ENCODE measurements at places on chromosomes 16 and 17.

DNA sequence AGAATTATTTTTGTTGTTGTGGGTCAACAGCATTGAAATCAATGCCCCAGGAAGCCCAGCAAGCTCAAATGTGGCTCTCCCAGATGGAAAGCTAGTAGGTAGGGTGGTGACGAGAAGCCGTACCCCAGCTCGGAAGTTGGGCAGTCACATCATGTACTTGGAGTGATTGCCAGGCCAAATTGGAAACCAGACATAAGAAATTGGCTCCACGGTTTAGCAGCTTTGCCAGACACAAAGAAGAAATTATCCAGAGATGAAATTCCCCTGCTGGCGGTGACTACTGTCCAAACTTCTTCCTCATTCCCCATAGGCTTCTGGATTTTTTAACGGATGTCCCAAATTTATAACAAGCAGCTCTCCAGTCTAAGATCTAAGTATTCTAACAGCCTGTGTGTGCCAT lies 95.9 kb downstream of the OR1D5 start:
- DNase-seq, result no peak

DNA sequence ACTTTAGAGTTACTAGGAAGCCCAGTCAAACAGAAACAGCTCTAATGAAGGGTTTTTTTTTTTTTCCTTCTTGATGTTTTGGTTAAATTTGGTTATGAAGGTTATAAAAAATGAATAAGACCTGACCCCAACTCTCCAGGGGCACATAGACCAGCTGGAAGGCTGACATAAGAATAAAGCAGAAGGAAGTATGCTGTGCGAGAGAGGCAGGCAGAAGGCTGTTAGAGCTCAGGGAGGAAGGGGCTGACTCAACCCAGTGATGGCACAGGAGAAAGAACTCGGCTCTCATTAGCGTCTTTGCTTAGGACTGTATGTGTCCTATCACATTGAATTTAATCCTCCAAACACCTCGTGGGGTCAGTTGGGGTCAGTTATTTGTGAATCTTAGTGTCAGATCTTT lies 474.6 kb downstream of the PMP22 start:
- no peak for DNase-seq

GRCh38 chr16:69077251-69077650 lies 28.2 kb upstream of the HAS3 start:
- no peak for DNase-seq

- no peak for DNase-seq
Observed at GRCh38 chr16:74901606-74902005, 83.3 kb downstream of the WDR59 start.

GRCh38 chr16:63702981-63703590 lies 1418.8 kb downstream of the CDH11 start:
- DNase-seq, result no peak

- DNase-seq, result no peak
Observed at GRCh38 chr16:54503011-54503855, 216.6 kb upstream of the IRX3 start.

DNA sequence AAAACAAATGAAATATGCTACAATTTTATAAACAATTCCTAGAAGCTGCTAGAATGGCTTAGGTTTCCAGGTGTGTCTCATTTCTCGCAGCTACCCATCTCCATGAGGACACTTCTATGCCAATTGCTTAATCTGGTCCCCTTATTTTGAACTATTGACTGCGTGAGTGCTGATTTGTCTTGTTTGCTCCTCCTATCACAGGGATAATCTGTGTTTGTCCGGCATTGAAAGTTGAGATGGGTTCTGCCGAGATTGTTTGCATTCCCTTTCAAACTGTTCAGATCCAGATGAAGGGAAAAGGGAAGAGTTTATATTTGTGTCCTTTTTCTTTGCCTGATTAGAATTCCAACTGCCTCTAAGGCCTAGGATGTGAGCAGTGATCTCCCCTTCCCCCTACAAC lies 21.7 kb upstream of the COX10 start:
- no peak for DNase-seq

GRCh38 chr17:17570140-17570797 lies 21.2 kb downstream of the PEMT start:
- no peak for DNase-seq

DNA sequence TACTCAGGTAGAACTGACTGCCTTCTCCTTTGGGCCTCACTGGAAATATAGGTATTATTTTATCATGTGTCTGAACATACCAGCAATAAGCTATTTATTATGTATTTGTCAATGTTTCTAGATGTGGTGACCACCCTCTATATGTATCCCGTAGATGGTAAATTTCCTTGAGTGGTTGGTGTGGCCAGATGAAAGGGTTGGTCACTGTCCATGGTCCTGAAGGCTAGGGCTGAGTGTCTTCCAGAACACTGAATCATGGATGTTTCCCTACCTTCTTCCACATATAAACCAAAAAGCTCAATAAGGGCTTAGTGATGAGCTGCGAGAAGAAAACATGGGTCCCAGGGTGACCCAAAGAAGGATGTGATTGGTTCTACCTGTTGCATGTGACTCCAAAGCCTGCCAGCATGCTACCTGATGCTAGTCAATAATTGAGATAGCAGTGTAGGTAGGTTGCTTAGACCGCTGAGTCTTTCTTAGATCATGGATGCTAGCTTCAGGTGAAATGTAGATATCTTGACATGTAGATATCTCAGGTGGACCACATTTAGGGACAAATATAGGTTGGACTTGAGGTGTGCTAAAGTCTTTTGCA lies 150.3 kb downstream of the ASIC2 start:
- no peak for DNase-seq

- no peak for DNase-seq
Observed at GRCh38 chr16:86046026-86046425, 147.1 kb downstream of the IRF8 start.

DNA sequence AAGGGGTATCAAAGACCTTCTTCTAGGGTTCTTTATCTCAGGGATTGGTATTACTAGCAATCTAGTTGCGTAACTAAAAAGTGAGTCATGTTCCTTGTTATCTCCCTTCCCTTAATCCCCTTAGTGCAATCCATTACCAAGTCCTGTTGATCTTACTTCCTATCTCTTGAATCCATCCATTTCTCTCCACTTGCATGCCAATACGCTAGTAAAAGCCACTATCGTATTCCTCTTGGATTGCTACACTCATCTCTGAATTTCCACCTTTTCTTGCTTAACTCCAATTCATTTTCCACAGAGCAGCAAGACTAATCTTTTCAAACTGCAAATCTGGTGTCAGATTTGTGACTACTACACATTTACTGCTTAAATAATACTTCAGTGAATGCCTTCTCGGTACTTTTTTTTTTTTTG lies 1.8 kb upstream of the ADAT1 start:
- DNase-seq, result no peak

GRCh38 chr16:73204359-73205152 lies 156.6 kb upstream of the ZFHX3 start:
- DNase-seq, result no peak

DNA sequence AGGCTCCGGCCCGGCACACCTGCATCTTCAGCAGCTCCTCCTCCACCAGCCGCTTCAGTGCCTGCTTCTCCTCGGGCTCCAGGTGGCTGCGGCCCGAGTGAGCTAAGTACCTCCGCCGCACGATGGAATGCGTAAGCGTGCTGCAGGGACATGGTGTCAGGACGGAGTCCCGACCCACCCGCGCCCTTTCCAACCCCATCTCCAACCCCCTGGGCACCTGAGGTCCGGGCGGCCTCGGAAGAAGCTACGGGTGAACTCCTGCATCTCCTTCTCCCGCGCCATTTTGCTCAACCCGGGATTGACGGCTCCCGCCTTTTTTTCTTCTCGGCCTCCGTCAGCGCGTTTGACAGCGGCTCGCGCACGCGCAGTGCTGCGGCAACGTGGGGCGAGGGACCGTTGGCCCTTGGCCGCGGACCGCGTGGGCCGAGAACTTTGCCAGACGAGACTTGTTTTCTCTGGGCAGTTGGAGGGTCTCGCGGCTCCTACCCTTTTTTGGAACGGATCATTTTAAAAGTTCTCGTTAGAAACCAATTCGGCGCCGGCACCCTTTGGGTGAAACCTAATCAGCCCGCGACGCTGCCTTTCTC lies at the start of gene HIRIP3:
HIRIP3 (minus strand) TSS at position 294 of the 587 bp plus-strand sequence; CDS start at position 282, 12 bp downstream.
- peak; percentile 93 for DNase-seq

DNA sequence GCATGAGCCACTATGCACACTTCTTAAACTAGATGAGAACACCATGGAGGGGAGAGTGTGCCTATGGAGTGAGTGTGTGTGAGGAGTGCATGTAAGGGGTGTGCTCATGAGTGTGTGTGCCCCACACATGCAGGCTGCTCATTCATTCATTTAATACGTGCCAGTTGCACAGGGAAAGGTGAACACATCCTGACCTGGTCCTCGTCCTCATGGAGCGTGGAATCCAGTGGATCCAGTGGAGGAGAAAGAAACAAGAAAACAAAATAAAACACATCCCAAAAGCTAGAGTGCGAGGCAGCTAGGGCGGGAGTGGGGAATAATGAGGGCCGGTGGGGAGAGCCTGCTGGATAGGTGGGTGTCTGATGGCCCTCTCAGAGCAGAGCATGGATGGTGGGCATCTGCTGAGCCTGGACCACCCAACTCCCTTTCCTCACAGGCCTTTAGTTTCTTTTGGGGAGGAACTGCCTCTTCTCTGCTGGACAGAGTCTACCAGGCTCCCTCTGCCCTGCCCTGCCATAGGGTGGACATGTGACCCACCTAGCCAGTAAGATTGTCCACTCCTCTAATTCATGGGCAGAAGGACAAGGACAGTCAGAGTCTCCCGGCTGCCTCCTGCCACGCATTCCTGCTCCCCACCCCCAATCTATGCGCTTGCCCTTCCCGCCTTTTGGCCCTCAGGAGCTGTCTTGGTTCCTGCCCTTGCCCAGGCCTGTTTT lies 204.3 kb downstream of the RAB11FIP4 start:
- DNase-seq, result no peak

GRCh38 chr17:12522743-12523183 lies 142.9 kb upstream of the MYOCD start:
- DNase-seq, result no peak

DNA sequence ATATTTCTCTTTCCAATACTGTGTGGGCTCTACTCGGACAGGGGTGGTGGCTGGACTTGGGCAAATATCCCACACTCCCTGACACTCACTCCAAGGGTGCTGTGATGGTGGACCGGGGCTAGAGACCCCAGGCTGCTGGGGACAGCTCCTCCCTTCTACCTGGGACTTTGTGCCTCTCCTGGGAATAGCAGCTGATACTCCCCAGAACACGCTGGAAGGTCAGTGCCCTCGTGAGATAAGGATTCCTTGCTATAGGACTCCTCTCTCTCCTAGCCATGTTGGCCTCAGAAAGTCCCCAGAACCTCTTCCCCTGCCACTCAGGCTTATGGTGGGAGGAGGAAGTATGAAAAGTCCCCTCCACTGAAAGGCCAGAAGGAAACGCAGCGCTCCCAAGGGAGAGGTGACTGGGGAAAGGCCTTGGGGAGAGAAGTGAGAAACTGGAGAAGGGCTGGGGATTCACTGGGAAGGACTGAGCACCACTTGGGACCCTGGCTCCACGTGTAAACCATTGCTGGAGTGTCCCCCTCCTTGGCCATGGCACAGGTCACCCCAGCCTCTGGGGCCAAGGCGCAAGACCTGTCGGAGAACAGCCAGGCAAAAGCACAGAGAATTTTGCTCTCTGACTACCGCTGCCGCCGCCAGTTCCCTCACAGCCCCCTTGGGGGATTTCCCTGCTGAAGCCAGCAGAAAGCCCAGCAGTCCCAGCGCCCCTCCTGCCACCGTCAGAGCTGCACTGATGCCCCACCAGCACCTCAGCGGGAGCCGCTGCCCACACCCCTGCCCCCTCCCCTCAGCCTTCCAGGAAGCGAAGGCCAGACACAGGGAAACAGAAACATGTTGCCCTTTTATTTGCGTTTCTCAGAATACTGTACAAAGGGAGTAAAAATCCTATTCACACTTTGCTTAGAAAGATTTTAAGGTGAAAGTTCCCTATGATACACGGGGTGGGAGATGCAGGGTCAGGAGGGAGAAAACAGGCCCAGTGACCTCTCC lies 2.1 kb upstream of the GSDMB start:
- no peak for DNase-seq

- no peak for DNase-seq
Observed at GRCh38 chr16:67790071-67790470, 16.3 kb downstream of the RANBP10 start.

- DNase-seq, result no peak
Observed at GRCh38 chr17:61461586-61461966, 9.4 kb downstream of the TBX4 start.

GRCh38 chr16:29775742-29776408 lies 2.2 kb upstream of the ZG16 start:
- DNase-seq, result no peak
